ENCODE measurements at places on chromosomes 3 and 15.

DNA sequence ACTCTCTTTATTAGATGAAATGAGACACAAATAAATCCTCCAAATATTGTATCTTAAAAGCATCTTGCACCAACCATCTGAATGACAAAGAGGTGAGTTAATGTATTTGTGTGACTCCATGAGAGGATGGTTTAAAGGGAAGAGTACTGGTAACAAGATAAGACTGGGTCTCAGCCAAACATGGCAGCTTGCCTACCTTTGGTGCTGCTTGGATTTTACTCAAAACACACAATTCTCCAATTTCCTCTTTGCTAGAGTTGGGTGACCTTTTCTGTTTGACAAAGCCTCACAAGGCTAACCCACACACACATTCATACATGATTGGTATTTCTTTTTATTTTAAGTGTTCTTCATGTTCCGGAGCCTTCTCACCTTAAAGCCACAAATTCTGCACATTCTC lies 506.4 kb downstream of the FGF12 start:
- no peak for DNase-seq

DNA sequence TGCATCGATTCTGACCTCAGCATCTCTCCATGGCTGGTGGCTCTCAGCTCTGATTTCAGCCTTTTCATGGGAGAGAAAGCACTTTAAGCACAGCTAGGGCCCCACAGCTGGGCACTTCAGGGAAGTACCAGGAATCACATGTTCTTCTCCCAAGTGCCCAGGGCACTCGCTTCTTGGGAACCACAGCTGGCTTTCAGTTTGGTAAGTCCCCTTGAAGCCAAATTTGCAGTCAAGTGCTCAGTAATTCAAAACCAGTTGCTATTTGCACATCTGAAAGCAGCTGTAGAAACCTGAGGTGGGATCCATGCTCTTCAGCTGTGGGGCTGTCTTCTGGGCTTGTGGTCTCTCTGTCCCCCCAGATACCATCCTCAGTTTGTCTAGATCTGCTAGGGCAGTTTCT lies 12.8 kb downstream of the GABRA5 start:
- no peak for DNase-seq

DNA sequence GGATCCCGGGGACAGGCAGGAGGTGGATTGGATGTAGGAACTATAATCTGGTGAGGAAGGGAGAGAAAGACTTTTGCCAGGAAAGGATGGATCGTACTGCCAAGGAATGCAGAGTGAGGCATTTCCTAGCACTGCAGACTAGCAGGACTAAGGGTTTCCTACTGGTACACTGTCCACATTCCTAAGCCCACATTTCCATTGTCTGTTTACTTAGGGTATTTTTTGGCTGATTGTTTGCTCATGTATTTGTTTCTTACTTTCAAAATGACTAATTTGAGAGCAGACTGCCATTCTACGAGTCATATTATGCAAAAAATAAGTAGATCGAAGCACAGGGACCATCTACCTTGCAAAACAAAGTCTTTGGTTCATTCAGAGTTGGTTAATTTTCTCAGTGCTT lies 1029.5 kb upstream of the NR2F2 start:
- DNase-seq, result no peak

GRCh38 chr15:78127882-78128281 lies 3.4 kb downstream of the CIB2 start:
- DNase-seq, result no peak

DNA sequence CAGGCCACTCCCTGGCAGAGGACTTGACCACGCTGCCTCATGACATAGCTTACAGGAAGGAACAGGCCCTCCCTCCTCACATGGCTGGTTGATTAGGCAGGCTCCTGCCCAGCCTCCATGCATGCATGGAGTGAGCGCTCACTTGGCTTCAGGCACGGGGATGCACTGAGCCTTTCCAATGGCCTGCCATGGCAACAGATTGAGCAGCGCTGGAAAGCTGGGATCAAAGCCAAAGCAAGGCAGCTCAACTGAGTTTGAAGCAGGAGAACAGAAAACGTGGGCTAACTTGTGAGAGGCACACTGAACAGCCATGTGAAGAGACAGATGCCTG lies 5.9 kb upstream of the GRAMD2A start:
- DNase-seq, result no peak

DNA sequence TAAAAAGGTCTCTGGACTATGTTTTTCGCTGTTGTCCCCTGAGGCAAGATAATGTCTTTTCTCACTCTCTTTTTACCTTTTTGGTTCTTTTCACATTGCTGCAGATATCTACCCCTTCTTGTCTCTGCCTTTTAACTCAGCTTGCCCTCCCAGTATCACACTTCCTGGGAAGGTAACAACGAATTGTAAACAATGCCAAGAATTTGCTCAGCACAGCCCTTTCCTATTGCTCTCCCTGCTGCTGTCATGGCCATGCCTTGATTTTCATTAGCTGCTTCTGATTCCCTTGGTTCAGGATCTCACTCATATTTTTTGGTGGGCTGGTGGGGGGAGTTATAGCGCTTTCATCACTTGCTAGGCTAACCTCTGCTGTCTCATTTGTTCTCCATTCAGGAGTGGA lies 123.1 kb upstream of the DPH6 start:
- DNase-seq, result no peak

GRCh38 chr15:101250341-101250831 lies 1.5 kb downstream of the CHSY1 start:
- no peak for DNase-seq

GRCh38 chr3:43326891-43327581 lies 40.7 kb downstream of the SNRK start:
- DNase-seq, result no peak

- DNase-seq, result no peak
Observed at GRCh38 chr3:192727032-192727847, at the start of gene FGF12. FGF12 (minus strand) TSS chr3:192727541.
